Endodermal cell (in vitro differentiated cells): ENCODE measurements at places on chromosomes 5 and 9.
A peak's percentile ranks its signal among the peaks of the same experiment; 100 is the strongest.

- peak; percentile 75 for DNase-seq
These were observed 1.2 kb downstream of the CDC14B start for GRCh38 chr9:96618209-96619123.

- DNase-seq, result no peak
These were observed 27.9 kb downstream of the USP20 start for GRCh38 chr9:129863059-129863690.

- peak; percentile 69 for DNase-seq
These were observed 1.1 kb upstream of the FAF2 start for GRCh38 chr5:176446884-176447590.

- DNase-seq, result no peak
These were observed 135.6 kb upstream of the SMARCA2 start for GRCh38 chr9:1879501-1879900.

- no peak for DNase-seq
These were observed 85.1 kb downstream of the SAXO1 start for GRCh38 chr9:18947892-18948339.

GRCh38 chr9:13721481-13722235, 442.2 kb upstream of the MPDZ start:
- no peak for DNase-seq

GRCh38 chr9:130745210-130745800, 51.7 kb downstream of the EXOSC2 start:
- no peak for DNase-seq

DNA sequence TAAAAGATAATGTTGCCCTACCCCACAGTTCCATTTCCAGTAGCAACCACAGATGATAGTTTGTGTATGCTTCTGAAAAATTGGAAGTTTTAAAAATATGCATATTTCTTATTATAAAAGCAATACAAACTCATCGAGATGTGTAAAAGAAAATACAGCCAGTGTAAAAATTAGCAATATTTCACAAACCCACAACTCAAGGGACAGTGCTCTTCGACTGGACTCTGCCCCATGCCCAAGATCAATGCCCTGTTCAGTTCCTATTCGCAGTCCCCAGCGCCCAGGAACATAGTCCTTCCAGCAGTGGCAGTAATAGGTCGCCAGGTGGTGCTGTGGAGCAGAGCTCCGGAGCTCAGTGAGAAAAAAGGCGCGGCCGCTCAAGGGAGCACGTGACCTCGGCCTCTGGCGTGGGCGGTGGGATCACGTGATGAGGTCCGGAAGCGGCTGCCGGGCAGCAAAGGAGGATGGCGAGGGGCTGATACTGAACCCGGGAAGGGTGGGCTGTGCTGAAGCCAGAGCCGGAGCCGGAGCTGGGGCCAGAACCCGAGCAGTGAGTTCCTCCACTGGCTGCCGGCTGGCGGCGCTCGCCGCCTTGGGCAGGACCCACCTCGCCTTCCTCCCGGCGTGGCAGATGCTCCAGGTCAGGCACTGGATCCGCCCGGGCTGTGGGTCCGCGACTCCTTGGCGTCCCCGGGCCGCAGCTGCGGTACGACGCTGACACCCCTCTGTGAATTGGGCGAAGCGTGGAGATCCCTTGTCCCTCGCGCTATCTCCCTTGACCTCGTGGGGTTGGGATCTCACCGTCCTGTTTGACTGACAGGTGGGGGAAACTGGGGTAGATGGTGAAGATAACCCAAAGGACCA, at the start of gene SLC36A1:
SLC36A1 (plus strand) TSS at position 430 of the 864 bp plus-strand sequence. CDS start 11,190 bp downstream, outside the sequence.
- DNase-seq, result peak; percentile 99

GRCh38 chr5:174303035-174303434, 257.5 kb downstream of the NSG2 start:
- peak; percentile 58 for DNase-seq

DNA sequence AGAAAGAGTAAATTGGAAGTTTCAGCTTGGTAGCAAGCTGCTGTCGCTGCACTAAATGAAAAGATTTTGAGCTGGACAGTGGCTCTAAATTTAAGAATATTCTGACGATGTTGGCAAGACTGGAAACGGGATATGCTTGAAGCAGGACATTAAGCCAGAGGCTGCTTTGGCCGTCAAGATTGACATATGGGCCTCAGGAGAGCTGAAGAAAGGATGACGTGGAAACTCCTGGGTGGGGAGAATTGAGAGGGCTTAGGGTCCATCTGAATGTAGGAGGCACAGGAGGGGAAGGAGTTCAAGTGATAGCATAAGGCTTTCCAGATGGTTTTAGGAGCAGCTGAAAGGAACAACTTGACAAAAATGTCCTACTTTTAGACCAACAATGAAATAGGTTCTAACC, 108.9 kb downstream of the PAPPA start:
- no peak for DNase-seq

DNA sequence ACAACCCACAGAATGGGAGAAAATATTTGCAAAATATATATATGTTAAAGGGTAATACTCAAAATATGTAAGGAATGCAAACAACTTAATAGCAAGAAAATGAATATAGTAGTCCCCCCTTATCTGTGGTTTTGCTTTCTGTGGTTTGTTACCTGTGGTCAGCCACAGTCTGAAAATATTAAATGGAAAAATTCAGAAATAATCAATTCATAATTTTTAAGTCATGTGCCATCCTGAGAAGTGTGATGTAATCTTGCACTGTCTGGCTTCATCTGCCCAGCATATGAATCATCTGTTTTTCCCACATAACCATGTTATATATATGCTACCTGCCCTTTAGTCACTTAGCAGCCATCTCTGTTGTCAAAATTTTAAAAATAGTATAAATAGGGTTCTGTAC, 11.7 kb downstream of the CER1 start:
- DNase-seq, result no peak

- no peak for DNase-seq
These were observed 4.8 kb downstream of the RETREG1 start for GRCh38 chr5:16612007-16612406.

DNA sequence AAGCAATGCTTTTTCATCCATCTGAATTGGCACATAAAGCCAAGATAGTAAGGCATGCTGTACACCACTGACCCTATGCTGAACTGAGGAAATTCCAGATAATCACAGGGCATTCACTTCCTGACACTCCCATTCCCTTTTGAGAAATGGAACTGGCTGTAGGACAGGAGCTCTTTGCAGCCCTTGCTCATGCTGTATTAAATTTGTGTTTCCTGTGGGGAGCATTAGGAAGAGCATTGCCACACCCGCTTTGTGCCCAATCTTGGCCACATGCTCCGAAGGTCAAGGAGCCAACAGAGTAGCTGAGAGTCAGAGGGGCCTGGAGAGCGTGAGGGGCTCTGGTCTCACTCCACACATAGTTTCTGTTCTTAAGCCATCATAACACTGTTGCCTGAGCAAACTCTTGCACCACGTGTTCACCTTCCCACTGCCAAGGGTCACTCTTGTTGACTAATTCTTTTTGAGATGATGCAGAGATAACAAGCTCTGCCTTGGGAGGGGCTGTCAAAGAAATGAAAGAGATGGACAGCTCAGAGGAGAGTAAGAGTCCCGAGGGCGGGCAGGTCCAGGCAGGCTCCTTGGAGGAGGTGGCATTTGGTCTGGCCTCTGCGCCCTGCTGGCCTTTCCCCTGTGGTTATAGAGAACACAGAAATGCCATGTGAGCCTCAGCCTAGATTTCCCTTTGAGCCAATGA, 31.7 kb upstream of the ARAP3 start:
- no peak for DNase-seq

- DNase-seq, result no peak
These were observed 419.3 kb upstream of the ADAMTS16 start for GRCh38 chr5:4720831-4721230.
